ENCODE measurements at places on chromosomes 5 and 9.

DNA sequence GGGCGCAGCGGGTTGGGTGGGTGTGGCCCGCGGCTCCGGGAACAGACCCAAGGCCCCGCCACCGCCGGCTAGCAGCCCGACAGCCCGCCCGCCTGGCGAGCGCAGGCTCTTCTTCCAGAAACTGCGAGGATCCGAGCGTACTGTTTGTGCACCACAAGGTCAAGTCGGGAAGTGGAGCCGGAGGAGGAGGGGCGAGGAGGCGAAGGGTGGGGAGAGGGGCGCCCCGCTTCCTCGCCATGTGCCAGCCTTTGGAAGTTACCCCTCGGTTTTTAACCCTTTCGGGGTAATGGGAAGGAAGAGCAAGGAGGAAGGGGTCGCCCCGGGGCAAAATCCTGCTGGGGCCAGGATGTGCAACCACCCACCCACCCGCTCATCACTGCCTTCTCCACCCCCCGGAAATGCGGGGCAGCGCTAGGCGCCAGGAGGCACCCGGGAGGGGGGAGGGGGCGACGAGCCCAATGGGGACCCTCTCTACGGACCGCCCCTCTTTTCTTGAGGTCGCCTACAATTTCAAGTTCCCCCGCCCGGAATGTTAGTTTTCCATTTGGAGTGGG is 1.1 kb upstream of the JADE2 start:
- DNase-seq: peak; percentile 62

- DNase-seq: peak; percentile 83
Observed at GRCh38 chr5:42583322-42583721, 160.1 kb downstream of the GHR start.

DNA sequence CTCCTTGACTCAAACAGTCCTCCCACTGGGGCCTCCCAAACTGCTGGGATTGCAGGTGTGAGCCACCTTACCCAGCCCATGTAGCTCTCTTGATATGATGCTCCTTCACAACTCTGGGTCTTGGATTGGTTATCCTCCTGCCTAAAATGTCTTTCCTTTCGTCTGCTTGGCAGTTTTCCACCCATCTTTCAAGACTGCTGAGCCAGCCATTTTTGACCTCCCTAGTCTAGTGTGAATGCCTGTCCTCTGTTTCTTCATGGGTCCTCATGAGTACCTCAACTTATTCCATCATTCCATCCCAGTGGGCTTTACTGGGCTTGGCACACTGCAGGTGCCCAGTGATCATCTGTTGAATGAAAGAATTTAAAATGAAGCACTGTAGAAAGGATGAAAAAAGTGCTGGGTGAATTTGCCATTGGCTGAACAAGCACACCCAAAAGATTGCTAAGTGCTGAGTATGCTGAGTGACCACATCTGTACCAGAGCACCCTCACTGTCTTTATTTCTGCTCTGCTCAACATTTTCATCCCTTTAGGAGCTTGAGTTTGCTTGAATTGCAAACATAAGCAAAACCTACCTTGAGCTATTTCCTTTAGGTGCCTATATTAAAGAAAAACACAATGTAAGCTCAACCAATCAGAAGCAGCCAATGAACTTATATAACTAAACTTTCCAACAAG is 84.8 kb upstream of the FAM169A start:
- no peak for DNase-seq

- no peak for DNase-seq
Observed at GRCh38 chr5:36641431-36641830, 35.0 kb downstream of the SLC1A3 start.

DNA sequence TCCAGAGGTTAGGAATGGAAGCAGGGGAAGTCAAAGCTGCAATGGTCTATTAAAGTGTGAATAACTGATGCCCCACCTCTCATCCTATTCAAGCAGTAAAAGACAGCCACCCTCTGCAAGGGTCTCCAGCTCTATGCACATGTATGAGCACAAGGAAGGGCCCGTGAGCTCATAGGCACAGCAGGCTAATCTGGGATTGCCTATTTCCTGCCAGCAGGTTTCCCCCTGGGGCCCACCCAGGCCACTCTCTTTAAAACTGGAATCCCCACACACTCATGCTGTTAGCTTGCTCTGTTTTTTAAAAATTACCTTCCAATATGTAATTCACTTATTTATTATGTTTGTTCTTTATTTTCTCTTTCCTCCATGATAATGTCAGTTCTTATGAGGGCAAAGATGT is 48.7 kb upstream of the ZNF366 start:
- peak; percentile 38 for DNase-seq

DNA sequence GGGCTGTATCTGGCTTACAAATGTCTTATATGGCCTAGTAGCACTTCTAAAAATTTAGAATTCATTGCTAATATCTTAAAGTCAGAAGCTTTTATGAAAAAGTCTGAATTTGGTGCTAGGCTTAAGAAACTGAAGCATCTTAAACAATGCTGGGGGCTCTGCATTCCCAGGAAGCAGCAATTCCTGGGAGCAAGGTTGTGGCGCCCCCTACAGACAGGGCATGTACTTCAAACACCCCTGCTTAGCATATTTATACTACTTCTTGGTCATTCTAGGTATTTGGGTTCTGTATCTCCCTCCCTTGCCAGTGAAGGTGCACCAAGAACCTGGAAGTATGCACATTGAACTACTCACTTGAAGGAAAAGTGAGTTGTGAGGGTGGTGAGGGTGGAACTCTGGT is 64.6 kb upstream of the GRIA1 start:
- DNase-seq: no peak

All from neural progenitor cell (in vitro differentiated cells).